ENCODE measurements at places on chromosomes 1 and 21.

- no peak for DNase-seq
These were observed 2.7 kb downstream of the ERRFI1 start for GRCh38 chr1:8023287-8023994.

DNA sequence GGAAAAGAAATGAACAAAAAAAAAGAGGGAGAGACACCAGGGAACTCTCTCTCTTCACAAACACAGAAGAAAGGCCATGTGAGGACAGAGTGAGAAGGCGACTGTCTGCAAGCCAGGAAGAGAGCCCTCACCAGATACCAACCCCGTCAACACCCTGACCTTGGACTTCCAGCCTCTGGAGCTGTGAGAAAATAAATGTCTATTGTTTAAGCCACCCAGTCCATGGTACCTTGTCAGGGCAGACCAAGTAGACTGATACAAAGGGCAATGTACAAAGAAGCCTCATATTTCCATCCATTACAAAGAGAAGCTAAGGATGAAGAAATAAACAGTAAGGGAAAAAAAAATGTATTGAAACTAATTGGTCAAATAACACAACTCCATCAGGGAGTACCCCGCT, 146.6 kb downstream of the ZNF281 start:
- no peak for DNase-seq

DNA sequence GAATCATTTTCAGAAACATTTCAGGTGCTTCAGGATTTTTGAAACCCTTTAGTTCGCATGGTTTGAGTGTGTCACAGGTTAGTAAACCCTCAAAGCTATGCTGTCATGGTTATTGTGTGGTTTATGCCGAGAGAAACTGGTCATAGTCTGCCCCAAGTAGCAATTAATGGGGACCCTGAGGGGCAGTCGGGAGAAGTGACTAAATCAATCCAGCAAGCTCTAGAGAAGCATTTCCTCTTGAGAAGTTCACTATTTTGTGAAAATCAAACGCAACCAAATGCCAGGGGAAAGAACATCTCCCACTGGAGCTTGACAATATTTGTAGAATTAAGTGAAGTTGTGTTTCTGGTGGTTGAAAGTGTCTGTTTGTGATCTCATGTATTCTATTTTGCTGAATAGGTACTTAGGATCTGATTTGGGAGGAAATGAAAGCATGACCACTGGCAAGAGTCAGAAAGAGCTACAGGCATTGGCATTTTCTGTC, 63.0 kb upstream of the BACH1 start:
- no peak for DNase-seq

DNA sequence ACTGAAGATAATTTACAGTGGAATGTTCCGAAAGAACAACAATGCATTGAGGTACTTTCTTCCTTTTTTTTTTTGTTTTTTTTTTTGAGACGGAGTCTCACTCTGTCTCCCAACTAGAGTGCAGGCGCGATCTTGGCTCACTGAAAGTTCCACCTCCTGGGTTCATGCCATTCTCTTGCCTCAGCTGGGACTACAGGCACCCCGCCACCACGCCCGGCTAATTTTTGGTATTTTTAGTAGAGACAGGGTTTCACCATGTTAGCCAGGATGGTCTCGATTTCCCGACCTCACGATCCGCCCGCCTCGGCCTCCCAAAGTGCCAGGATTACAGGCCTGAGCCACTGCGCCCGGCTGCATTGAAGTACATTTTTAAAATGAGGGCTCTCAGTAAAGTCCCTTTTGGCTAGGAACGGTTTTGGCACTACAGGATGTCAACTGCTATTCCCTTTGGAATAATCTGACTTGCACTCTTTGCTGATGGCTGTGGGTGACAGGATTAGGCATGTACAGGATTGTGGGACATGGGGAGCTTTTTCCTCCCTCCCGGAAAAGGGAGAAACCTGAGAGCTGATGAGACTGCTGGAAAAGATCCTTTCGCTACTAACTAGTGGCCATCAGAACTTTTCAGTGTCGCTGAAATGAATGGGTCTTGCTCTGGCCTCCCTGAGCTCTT, 56.9 kb upstream of the EDEM3 start:
- DNase-seq, result no peak
